ENCODE measurements at places on chromosomes 6 and 20.

DNA sequence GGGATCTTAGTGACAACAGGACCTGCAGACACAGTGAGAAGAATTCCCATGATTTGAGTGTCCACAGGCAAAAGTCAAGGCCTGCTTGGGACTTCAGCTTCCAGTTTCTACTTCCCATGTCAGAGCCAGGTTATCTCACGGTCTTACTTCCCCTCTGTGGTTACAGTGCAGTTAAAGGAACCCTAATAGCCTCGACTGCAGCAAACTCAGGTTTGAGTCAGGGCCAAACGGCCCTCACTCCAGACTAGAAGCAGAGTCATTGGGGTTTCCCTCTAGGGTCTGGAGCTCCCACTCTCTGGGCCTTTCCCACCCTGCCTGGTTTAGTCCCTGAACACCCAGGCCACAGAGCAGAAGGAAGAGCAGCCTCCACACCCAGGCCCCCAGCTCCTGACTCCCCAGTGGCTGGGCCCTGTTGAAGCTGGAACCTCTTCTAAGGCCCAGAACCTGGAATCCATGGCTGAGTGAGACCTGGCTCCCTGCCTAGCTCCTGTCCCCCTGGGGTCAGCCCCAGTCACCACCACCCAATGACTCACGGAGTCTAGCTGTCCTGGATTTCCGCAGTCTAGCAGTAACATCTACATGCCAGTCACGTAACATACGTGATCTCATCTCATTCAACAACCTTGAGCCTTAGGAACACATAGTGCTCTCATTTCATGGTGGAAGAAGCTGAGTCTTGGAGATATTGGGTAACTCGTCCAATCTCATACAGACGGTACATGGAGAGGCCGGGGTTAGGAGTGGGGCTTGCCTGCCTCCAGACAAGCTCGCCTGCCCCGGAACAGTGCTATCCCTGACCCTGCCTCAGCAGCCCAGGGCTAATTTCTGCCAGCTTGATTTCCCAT, 9.2 kb upstream of the GHRH start:
- no peak for DNase-seq

GRCh38 chr6:40799296-40800140, 212.4 kb upstream of the LRFN2 start:
- no peak for DNase-seq

DNA sequence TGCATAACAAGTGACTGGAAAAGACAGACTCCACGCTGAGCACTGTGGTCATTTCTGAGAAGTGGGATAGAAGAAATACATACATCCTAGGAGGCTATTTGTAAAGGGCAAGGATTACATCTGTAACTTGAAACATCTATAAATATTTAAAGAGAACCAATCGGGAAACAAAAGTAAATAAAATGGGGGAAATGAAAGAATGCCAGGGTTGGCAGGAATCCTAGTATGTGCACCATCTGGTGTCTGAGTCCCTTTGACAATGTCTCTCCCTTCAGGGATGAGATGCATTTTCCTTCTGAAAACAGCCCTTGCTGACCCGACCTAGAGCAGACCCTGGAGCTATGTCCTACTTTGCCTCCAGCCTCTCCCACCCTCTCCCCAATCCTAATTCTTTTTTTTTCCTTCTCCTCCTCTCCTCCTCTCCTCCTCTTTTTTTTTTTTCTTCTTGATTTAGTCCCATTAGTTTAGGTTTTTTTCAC, 53.2 kb downstream of the VSTM2L start:
- no peak for DNase-seq

DNA sequence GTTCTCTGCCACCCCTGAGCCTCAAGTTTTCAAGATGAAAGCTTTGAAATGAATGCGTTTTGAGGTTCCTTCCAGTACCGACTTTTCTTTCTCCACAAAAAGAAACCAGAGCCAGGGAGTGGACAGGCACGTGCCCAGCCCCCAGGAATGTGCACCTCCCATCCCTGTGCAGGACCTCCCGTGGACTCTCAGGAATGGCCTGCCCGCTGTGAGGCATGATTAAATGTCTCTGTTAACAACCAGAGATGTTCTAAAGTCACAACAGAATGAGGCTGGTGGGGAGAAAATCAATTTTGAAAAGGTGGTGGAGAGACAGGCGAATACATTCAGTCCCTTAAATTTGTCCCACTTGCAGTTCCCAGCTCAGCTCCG, 1.5 kb downstream of the TGM3 start:
- DNase-seq: no peak

GRCh38 chr6:20691185-20691584, 156.9 kb downstream of the CDKAL1 start:
- no peak for DNase-seq

- no peak for DNase-seq
Measured at GRCh38 chr20:7693761-7694160, 246.5 kb downstream of the HAO1 start.

GRCh38 chr6:25481267-25481666, 170.7 kb upstream of the SCGN start:
- DNase-seq: no peak

GRCh38 chr20:53513168-53513488, 80.5 kb downstream of the ZNF217 start:
- DNase-seq: no peak

- DNase-seq: no peak
Measured at GRCh38 chr6:96795481-96795880, 41.8 kb downstream of the GPR63 start.

DNA sequence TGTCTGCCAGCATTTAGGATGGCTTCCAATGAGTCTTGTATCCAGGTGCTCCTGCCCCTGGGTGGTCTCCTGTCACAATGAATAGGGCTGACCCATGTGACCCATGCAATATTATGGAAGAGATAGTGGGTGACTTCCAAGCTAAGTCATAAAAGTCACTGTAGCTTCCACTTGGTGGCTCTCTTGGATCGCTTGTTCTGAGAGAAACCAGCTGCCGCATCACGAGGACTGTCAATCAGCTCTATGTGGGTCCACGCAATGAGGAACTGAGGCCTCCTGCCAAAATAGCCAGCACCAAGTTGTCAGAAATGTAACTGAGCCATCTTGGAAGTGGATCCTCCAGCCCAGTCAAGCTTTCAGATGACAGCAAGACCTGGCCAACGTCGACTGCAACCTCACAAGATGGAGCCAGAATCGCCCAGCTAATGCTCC, 14.9 kb upstream of the MATN4 start:
- no peak for DNase-seq

- DNase-seq: no peak
Measured at GRCh38 chr6:89564752-89565427, 73.7 kb downstream of the LYRM2 start.

- DNase-seq: no peak
Measured at GRCh38 chr6:13292774-13293173, 35.6 kb downstream of the TBC1D7 start.

- no peak for DNase-seq
Measured at GRCh38 chr20:37494301-37494700, 26.7 kb upstream of the NNAT start.

DNA sequence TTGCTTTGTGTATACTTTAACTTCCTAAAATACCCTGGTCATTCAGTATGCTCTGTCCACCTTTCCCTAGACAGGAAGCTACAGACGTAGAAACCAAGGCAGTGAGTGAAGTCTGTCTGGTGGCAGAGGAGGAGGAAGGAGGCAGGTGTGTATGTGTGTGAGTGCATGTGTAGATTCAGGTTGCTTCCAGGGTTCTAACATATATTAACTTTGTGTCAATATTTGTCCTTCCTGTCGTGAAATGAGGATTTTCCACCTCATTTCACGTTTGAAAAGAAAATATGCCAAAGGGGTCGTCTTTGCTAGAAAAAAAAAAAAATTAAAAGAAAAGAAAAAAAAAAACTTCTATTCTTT, 411.5 kb downstream of the PKHD1 start:
- DNase-seq: no peak

DNA sequence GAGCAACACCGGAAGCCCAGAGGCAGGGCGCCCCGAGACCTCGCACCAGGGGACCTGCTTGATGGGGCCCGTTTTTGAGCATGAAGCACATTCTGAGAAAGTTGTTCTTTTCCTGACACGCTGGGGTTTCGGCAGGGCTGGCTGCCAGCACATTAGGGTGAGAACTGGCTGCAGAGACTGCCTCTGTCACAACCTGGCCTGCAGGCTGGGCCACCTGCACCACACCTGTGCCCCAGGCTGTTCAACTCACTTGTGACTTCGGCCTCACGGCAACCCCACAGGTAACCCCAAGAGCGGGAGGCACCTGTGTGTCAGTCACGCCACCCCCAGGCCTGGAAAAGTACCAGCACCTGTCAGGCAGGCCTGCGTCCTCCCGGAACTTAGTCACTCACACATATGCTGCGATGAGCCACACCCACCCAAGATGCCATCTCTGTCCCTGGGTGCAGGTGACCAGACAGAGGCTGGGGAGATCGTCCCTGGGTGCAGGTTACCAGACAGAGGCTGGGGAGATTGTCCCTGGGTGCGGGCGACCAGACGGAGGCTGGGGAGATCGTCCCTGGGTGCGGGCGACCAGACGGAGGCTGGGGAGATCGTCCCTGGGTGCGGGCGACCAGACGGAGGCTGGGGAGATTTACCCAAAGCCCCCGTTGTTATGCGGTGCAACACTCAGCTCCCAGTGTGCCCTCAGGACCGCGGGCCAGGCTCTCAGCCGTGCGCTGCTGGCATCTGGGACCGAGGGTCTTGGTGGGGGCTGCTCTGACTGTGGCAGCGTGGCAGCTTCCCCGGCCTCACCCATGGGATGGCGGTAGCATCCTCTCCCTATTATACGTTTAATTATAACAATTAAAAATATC, 82.5 kb upstream of the BHLHE23 start:
- no peak for DNase-seq

GRCh38 chr6:41375598-41376151, 40.3 kb downstream of the NCR2 start:
- no peak for DNase-seq

- DNase-seq: no peak
Measured at GRCh38 chr20:18971121-18971520, 157.5 kb downstream of the SCP2D1 start.

- no peak for DNase-seq
Measured at GRCh38 chr6:17006543-17006942, 95.3 kb upstream of the STMND1 start.

DNA sequence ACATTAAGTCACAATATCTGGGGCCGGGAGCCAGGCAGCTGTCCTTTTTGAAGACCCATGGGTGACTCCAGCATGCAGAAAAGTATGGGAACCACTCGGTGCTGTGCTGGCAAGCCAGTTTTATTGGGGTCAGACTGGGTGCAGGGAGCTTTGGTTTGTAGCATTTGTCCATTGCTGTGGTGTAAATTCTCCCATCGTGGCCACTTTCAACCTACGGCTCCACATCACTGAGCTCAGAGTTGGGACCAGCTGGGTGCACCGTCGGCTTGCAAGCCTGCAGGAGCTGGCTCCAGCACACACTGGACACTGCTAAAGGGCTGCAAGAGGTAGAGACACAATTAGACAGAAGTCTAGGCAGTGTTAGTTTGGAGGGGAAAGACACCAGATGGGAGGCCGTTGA, 66.9 kb downstream of the SYNJ2 start:
- DNase-seq: no peak

- DNase-seq: no peak
Measured at GRCh38 chr6:18179770-18180356, 24.6 kb downstream of the KDM1B start.

DNA sequence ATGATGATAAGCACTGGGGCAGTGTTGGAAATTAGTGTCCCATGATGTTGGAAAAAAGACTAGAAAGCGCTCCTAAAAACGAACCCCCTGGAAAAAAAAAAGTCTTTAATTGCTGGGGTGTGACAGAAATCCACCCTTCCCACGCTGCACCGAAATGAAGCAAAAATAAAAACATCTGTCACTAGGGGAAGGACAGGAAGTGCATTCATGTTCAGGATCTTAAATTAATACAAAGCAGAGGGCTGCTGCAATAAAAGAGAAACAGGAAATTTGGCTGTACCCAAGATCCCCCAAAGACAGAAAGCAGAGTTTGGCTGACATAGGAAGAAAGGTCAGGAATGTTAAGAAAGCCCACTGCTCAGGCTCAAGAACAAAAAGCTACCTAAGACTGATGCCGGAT, 333.9 kb downstream of the TBC1D32 start:
- DNase-seq: no peak

DNA sequence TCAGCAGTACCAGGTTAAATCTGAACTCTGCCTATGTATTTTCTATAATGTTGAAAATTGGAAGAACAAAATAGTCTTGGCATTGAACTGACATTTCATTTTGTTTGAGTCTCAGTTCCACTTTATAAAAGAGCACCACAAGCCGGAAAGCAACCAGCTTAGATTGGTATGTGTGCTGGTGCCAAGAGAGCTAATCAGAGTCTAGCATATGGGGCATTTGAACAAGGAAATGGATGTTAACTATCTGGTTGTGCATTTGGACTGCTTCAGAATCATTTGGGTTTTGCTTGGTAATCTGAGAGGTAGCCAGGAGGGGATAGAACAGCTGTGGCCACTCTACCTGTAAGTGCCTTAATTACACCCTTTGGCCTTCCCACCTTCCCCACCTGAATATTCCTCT, 184.8 kb downstream of the GRIK2 start:
- no peak for DNase-seq

DNA sequence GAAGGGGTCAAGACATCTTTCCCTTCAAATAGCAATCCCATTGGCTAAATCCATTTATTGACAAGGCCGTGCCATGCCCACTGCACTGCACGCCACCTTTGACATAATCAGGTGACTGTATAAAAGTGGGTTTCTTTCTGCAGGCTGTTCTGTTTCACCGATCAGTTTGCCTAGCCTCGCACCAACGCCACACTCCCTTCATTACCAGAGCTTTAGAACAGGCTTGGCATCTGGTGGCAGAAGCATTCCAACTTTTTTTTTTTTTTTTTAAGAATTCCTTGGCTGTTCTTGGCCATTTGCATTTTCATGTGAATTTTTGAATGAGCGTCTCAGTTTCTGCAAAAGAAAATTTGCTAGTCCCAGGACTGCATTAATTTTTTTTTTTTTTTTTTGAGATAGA, 78.1 kb downstream of the PPP1R3G start:
- DNase-seq: no peak

DNA sequence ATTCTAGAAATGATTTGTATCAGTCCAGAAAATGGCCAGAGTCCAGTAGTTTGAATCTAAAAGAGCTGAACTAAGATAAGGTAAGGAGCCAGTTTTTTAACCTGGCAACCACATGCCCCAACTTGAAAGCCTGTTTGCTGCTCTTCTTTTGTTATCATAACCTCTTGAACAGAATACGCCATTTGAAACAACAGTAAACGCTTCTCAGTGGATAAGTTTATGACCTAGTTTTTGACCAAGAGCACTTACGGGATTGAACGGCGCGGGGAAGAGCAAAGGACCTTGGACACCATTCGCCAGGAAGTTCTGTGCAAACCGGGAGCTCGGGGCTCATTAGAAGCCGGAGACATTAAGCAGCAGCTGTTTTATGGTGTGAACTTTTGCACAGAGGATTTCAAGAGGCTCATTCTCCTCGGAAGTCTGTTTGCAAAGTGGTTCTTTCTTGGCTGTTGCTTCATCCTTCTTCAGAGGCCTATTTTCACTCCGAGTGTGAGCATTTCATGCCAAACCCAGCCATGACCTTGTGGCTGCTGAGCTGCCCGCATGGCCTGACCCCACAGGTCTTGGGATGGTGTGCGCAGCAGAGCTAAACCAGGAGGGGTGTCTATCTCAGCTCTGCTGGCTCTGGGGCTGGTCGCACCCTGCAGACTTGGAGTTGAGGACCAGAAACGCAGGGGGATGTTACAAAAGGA, 215.1 kb downstream of the SOX4 start:
- no peak for DNase-seq

- no peak for DNase-seq
Measured at GRCh38 chr6:106159531-106159940, 73.4 kb downstream of the PRDM1 start.
